ENCODE measurements at places on chromosomes 6 and 20.

GRCh38 chr6:165439928-165440554, 130.6 kb upstream of the C6orf118 start:
- DNase-seq: no peak

DNA sequence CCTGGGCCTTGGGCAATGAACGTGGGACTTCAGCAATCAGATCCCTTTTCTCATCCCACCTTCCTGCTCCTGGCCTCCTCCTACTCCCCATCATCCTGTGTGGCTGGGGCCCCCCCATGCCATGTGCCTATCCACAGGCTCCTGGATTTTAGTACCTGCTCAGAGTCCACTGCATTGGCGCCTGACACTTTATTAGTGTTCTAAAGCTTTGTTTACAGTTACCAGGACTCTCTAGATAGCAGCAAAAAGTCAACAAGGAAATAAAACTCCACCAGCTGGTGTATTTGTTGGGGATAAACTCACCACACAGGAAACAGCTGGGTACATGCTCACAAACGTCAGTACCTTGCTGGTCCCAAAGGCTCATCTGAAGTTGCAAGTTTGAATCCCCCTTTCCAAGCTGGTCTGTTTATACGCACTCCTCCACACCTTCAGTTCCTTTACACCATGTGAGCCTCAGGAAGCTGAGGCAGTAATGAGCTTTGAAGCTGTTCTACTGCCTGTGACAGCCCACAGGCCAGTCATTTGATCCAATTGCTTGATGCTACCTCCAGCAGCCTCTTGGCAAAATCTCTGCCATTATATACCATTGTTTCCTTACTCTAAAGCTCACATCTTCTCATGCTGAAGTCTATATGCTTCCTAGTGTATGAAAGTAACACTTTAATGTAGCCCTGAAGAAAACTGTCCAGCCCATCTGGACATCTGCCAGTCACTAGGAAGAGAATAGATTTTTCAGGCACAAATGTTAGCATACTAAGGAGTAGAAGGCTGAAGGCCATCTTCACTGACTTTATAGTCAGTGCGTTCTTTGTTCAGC, 76.6 kb downstream of the ANKEF1 start:
- DNase-seq: peak; percentile 21

GRCh38 chr6:37572334-37572733, 72.6 kb upstream of the CCDC167 start:
- no peak for DNase-seq

GRCh38 chr6:105384004-105384403, 18.9 kb downstream of the PREP start:
- no peak for DNase-seq

GRCh38 chr20:4135385-4136077, 120.2 kb upstream of the RNF24 start:
- no peak for DNase-seq

GRCh38 chr6:53014744-53015143, 19.7 kb upstream of the GSTA4 start:
- no peak for DNase-seq

GRCh38 chr20:11389186-11389585, 528.5 kb upstream of the BTBD3 start:
- DNase-seq: no peak

- no peak for DNase-seq
These were observed 463 bp upstream of the HLA-DMB start for GRCh38 chr6:32941214-32941768.

DNA sequence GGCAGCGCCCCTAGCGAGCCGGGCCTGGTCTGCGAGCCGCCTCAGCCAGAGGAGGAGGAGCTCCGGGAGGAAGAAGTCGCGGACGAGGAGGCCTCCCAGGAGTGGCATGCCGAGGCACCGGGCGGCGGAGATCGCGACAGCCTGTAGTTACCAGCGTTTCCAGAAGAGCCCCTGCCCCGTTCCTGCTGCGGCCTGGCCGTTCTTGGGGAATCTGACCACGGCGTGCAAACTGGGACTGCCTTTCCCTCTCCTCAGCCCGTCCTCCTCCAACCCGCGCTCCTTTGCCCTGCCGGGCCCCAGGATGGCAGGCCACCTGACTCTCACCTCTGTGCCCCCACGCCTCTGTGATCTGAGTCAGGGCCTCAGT, 802 bp downstream of the HDGFL1 start:
- DNase-seq: no peak

- DNase-seq: no peak
These were observed 356.3 kb upstream of the HSF2 start for GRCh38 chr6:122042960-122043735.

DNA sequence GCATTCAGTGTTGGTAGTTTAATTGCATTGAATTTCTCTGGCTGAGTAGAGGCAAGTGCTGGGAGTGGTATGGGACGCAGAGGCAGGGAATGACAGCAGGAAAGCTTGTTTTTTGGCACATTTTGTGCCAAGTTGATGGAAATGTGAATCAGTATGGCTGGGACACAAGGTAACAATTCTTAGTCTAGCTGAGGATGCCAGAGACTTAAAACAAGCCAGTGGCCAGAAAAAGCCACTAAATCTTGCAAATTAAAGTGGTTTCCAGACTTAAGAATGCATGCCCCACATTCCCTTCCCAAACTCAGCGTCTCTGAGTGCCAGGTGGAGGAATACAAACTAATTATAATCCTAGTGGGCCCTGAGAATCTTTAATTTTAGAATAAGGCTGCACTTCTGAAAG, 35.9 kb downstream of the PPARD start:
- DNase-seq: no peak
